Mesenteric fat pad (tissue), 1 donor: ENCODE measurements at places on chromosomes 4 and X.

DNA sequence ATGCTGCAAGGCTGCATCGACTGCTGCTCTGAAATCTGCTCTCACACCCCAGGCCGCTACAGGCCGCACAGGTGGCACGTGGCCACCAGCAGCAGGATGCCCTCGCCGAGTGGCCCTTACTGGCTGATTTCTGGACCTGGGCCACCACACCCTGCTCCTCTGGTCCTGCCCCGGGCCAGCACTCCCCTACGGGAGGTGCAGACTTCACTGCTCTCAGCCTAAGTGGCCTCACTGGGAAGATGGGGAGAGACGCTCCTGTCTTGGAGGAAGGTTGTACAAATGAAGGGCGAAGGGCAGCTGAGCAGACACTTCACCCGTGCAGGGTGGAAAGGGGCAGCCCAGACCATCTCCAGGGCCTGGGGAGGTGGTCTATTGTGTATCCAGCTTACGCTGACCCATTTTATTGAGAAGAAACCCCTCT is 72.5 kb downstream of the ACOX3 start:
- no peak for DNase-seq

GRCh38 chrX:119118780-119119395 is 8.7 kb downstream of the KIAA1210 start:
- no peak for DNase-seq

DNA sequence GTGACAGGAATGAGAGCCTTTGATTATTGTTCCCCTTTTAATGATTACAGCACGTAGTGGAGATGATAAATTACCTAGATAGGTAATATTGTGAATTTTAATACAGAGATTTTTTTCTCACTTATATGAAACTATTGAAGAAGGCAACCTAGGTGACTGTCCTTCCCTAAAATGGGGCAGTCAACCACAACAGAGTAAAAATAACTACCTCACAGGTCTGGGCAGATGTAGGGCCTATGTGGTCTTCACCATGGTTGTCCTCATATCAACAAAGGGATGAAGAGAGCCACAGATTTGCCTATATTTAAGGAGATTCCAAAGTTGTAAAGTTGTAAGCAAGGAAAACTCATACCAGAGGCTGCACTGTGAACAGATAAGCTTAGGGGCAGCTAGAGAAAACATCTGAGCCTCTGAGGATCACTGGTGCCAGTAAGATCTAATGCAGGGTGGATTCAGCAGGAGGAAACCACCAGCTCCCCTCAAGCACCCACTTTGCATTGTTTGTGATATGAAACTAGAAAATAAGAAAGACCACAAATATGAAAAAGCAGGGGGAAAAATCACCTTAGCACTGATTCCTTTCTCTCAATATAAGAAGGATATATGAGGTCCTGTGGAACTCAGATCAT is 547.9 kb upstream of the GALNTL6 start:
- no peak for DNase-seq

DNA sequence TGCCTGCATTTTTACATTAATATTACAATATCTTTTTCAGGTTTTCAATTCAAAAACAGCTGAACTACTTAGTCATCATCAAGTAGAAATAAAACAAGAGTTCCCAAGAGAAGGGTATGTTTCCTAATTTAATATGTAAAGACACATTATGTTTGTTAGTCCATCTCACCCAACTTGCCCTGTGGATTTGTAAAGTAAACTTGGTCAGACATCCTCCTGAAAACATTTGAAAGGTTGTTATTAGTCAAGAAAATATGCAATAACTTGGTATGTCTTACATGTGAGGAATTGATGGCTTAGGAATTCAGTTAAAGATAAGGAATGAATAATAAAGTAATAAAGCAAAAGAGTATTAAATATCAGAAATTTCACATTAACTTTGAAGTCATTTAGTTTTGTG is 12.2 kb downstream of the GK start:
- no peak for DNase-seq
